ENCODE measurements at places on chromosomes 16 and 17.

DNA sequence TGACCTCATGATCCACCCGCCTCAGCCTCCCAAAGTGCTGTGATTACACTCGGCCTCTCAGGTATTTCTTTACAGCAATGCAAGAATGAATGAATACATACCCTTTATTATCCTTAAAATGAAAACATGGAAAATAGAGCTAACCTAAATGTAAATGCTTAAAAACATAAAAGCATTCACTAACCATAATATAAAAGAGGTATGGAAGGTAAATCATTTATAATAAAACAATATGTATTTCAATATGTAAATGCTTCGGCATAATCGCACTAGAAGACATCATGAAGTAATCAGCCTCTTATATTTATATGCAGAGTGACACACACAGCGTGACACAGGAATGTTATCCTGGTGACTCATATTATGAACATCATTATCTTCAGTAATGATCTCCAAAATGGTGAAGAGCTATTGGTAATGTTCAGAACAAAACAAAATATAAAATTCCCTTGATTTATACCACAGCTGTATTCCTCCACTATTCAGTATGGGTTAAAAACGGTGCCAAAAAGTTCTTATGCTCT is 53.9 kb downstream of the AIPL1 start:
- no peak for DNase-seq

- DNase-seq = peak; percentile 79
These were observed 881 bp downstream of the MLLT6 start for GRCh38 chr17:38705803-38706504.

- DNase-seq = no peak
These were observed 184.4 kb downstream of the SNX29 start for GRCh38 chr16:12160815-12161550.

- peak; percentile 34 for DNase-seq
These were observed at the start of gene GJC1 for GRCh38 chr17:44829523-44830358. GJC1 (minus strand) TSS chr17:44830287; CDS start chr17:44805817, 24,470 bp downstream.

- DNase-seq = no peak
These were observed 85.9 kb upstream of the PLCG2 start for GRCh38 chr16:81693041-81693743.

DNA sequence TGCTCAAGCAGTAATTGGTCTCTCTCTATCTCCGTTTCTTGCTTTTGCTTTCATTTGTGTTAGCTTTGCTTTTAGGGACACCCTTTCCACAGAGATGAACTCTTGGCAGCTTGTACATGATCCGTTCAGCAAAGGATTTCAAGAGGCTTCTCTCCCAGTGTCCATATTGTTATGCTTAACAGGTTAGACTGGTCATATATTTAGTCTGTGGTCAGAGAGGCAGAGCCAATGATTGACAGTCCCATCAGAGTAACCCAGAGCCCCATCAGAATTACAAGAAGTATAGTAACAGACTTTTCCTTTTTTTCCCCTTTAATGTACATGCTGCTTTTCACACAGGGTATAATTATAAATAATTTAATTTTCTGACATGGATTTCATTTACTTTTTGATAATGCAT is 34.4 kb downstream of the GDPD1 start:
- no peak for DNase-seq

- peak; percentile 16 for DNase-seq
These were observed 18.4 kb upstream of the PDK2 start for GRCh38 chr17:50076591-50077235.

DNA sequence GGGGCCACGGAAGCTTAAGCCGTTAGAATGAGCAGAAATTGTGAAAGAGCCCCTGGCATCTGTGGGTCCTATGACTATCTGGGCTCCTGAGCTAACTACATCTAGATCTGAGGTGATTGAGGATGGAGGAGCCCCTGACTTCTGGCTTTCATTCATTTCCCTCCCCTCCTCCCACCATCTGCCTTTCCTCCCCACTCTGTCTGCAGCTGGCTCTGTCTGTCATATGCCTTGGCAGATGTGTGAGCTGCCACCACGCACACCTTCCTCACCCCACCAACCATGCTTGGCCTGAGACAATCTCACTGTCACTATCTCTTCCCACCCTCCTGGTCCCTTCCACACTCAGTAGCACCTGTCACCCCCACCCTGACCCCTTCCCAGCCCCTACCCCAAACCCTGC is 5.1 kb downstream of the CD300E start:
- no peak for DNase-seq

DNA sequence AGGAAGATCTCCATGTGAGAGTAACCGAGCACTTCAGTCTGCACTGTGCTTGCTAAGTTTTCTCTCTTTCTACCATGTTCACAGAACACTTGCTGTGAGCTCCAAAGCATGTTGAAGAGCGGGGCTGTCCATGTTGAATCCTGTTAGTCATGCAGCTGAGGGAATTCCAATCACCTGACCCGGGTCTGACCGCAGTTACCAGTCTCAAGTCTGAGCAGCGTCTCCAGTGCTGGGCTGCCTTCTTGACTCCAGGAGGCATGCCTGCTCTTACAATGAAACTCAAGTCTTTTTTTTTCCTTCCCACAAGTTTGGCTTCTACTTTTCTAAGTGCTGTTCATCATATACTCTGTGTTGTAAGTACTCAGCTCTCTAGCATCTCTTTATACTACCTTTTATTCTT is 44.3 kb downstream of the HOXB1 start:
- peak; percentile 51 for DNase-seq

DNA sequence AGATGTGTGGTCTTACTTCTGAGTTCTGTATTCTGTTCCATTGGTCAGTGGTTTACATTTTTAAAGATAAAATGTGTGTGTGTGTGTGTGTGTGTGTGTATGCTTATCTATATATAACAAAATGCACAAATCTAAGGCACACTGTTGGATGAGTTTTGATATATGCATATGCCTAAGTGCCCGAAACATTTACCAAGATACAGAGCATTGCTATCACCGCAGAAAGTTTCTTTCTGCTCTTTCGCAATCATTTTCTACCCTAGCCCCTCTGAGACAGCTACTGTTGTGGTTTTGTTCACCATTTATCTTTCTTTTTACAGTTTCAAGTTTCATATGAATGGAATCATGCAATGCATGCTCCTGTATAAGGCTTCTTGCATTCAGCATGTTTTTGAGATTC is 97.0 kb downstream of the MRTFB start:
- DNase-seq = no peak

DNA sequence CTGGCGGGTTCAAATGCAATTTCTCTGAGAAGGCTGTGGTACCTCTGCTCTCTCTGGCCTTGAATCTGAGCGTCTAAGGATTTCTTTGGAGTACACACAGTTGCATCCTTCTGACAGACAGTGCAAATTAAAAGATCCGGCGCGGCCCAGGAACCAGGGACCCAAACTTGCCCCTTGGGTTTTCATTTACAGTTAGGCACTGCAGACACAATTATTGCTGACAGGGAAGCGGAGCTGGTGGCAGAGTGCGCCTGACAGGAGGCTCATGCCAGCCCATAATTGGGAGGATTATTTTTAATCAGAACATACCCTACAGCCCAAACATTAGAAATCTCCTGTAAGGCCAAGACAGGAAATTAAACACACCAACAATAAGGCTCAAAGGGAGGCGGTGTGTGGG is 1023.4 kb upstream of the RBFOX1 start:
- no peak for DNase-seq

GRCh38 chr16:2285731-2286191 is 17.8 kb upstream of the RNPS1 start:
- DNase-seq = no peak

- DNase-seq = no peak
These were observed 86.4 kb downstream of the SOCS1 start for GRCh38 chr16:11169641-11170040.

DNA sequence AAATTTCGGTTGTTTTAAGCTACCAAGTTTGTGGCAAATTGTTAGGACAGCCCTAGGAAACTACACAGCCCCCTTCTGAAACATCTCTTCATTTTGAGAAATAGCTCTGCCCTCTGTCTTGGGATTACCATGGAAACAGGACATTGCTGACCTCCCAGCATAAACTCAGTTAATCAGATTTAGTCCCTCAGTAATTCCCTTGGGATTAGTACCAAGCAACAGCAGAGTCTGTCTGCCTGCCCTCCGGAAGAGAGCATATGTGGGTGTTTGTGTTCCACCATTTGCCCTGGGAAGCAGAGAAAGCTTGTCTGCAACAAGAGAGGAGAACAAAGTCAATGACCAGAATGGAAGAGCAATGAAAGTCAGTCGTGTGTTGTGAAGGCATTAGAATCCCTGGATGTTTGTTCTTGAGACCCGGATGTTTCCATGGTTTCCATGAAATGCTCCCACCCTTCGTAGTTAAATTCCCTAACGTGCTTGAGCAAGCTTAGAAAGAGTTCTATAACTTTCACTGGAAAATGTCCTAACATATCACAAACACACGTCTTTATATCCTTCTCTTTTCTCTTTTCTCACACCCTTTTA is 26.2 kb downstream of the NUDT7 start:
- DNase-seq = peak; percentile 8

- DNase-seq = no peak
These were observed 3.4 kb downstream of the DHX58 start for GRCh38 chr17:42109086-42109485.

DNA sequence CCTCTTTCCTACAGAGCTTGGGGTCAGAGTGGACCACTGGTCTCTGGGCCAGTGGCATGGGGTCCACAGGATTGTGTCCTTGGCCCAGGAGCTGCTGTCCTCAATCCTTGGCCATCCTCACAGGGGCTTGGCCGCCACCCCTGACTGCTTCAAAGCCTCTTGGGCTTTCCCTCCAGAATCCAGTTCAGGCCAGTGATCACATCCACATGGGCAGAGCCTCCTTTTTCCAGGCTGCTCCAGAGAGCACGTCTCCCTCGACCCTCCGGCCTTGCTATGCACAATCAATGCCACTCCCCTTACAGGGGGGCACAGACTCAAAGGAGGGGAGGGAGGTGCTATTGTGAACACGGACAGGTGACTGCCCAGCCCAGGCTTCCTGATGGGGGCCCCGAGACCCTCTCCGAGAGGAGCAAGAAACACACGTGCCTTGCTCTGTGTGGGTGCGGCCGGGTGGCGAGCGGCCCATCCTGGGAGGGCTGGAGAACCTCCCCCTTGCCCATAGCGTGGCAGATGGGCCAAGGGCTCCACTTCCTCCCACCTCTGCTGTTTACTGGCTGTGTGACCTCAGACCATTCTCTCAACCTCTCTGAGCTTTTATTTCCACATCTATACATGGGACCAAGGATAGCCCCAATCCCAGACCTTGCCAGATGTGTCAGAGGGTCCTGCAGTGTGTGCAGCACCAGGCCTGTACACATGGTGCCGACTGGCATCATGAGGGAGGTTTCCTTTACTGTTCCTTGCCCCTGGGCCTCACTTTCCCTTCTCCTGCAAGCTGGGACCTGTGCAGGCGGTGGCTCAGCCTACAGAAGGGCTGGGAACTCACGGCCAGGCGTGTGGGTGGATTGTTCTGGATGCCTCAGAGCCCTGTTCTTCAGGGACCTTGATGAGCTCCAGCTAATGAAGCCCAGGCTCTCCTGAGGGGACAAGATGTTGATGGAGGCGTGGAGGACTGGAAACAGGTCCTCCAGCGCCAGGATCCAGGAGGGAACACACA is 229.0 kb upstream of the GSE1 start:
- no peak for DNase-seq

- DNase-seq = no peak
These were observed 34.1 kb downstream of the NME2 start for GRCh38 chr17:51200295-51200694.

DNA sequence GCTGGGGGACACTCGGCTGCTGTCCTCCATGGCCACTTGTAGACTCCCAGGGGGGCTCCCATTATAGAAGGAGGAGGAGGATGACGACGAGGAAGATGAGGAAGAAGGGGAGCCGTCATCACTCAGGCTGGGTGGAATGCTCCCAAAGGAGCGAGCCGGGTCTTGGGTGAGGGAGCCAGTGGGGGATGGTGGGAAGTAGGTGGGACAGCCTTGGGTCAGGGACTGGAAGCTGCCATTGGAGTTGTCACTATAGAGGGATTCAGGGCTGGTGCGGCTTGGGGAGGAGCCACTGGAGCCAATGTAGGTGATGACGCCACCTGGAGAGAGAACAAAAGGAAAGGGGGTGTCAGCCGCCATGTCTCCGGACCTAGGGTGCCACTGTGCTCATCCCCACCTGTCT is 3.3 kb downstream of the NR1D1 start:
- no peak for DNase-seq

DNA sequence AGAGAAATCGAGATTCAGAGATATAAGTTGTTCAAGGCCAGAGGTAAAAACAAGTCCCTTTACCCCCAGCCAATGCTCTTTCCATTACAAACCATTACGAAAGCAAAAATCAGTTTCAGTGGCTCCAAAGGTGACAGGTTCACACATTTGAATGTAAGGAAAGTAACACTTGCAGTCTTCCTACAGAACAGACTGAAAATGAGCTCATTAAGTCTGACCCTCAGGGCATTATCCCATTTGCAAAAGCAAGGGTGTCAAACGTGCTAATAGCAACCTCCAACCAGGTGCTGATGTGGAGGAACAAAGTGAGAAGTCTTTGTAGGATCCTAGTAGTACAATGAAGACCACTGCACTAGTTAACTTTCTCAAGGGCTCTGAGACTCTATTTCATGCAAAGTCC is 65.2 kb downstream of the XPO6 start:
- peak; percentile 77 for DNase-seq

- no peak for DNase-seq
These were observed 60.1 kb upstream of the NUDT7 start for GRCh38 chr16:77662246-77662645.

DNA sequence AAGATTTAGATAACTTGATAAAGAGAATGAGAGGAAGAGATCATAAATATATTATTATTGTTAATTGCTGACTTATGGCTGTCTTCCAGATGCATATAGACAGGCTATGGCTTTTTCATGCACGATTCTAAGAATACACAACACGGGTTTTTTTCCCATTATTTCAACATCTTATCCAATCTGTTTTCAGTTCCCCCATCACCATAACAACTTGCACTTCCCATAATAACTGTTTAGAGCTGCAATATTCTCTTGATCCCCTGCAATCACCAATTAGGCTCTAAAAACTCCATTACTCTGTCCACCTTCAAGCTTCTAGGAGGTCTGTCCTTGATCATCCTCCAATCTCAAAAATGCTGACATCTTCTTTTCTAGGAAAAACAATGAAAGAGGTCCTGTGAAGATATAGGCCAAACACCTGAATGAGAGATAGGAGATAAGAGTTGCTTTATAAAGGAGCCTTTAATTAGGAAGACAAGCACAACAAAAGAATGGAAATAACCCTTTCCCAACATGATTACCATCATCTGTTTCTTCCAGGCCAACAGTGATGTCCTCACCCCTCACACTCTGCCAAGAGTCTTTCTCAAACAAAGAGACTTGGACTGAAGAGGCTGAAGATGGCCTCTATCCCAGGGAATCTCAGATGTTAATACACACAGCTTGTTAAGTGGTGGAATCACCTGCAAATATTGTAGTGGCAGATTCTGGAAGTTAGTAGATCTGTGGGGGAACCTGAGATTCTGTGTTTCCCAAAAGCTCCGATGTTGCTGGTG is 32.2 kb upstream of the CCL2 start:
- peak; percentile 46 for DNase-seq

- DNase-seq = no peak
These were observed 91.4 kb downstream of the GRIN2A start for GRCh38 chr16:10090816-10091215.

DNA sequence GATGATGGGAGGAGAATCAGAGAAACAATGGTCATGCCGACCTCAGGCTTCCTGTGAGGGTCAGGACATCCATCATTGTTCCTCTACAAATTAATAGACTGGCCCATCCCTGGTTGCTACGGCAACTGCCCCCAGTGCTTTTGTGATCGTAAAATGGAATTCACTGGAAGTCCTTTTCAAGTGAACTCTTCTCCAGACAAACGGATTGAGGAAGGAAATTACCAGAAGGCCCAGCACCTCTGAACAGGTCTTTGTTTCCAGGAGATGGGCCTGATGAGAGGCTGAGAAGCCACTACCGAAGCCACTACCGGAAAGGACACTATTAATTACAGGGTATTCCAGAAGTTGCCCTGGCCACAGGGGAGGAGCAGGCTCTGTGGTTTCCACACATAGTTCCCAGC is 126.0 kb downstream of the MGAT5B start:
- DNase-seq = no peak
